ENCODE measurements at places on chromosomes 7 and 10.
A peak's percentile ranks its signal among the peaks of the same experiment; 100 is the strongest.

GRCh38 chr10:122019414-122019975, 30.5 kb downstream of the TACC2 start:
- no peak for DNase-seq

DNA sequence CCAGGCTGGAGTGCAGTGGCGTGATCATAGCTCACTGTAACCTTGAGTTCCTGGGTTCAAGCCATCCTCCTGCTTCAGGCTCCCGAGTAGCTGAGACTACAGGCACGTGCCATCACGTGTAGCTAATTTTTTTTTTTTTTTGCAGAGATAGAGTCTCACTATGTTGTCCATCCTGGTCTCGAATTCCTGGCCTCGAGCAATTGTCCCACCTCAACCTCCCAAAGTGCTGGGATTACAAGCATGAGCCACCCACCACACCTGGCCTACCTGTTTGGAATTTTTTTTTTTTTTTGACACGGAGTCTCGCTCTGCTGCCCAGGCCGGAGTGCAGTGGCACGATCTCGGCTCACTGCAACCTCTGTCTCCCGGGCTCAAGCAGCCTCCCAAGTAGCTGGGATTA, 117.1 kb upstream of the PARD3 start:
- no peak for DNase-seq

GRCh38 chr10:86716466-86716865, 40.0 kb upstream of the BMPR1A start:
- no peak for DNase-seq

GRCh38 chr7:100483722-100484672, at the start of gene NYAP1:
Gene NYAP1 (plus strand): TSS chr7:100483927. CDS start chr7:100485312, 1,385 bp downstream.
- peak; percentile 51 for DNase-seq

DNA sequence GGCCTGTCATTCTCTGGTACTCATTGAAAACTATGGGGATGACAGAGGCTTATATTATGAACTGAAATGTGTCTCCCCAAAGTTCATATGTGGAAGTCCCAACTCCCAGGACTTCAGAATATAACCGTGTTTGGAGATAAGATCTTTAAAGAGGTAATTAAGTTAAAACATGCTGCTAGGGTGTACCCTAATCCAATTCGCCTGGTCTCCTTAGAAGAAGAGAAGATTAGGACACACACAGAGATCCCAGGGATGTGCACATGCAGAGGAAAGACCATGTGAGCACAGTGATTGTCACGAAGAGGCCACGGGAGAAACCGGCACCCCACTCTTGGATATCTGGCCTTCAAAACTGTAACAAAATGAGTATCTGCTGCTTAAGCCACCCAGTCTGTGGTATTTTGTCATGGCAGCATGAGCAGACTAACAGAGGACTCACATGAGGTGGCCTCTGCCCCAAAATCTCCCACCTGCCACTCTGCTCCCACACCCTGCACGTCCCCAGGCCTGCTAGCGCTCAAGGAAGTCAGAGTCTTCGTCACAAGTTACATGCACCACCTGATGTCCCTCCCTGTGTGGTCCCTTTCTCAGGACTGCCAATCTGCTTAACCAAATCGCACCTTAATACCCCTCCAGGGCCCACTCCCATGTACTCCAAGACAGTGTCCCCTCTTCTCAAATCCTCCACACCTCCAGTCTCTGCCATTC, 26.8 kb downstream of the PLAC9 start:
- DNase-seq, result no peak

- DNase-seq, result no peak
Measured at GRCh38 chr7:35714862-35715261, 19.9 kb upstream of the HERPUD2 start.

DNA sequence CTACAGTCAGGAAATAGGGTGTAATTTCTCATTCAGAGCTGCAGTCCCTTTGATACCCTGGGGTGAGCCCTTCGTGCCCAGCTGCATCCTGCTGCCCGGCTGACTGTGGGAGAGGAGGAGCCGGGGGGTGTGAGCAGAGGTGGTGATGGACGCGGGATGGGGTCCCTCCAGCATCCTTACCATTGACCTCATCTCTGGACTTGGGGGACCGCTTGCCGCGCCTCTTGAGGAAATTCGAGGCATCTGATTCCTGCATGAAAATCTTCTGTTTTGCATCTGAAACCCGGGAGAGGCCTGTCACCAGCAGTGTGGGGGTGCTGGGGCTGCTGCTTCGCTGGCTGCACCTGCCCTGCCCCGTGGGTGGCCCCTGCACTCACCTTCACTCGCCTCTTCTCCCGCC, 816 bp downstream of the UCMA start:
- DNase-seq, result no peak

GRCh38 chr10:77428691-77429395, 208.8 kb downstream of the KCNMA1 start:
- DNase-seq, result peak; percentile 60

DNA sequence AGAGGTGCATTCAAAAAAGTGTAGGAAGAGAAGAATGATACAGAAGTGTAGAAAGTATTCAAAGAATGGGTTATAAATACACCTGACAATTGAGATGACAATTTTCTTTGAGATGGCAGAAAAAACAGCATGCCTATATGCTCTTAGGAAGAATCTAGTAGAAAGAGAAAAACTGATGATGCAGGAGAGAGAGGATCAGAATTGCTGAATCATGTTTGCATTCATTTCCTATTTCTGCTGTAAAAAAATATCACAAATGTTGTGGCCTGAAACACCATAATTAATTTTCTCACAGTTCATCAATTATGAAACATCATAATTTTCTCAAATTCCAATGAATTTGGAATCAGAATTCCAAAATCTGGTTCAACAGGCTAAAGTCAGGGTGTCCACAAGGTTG, 9.8 kb upstream of the AKR1C1 start:
- no peak for DNase-seq

DNA sequence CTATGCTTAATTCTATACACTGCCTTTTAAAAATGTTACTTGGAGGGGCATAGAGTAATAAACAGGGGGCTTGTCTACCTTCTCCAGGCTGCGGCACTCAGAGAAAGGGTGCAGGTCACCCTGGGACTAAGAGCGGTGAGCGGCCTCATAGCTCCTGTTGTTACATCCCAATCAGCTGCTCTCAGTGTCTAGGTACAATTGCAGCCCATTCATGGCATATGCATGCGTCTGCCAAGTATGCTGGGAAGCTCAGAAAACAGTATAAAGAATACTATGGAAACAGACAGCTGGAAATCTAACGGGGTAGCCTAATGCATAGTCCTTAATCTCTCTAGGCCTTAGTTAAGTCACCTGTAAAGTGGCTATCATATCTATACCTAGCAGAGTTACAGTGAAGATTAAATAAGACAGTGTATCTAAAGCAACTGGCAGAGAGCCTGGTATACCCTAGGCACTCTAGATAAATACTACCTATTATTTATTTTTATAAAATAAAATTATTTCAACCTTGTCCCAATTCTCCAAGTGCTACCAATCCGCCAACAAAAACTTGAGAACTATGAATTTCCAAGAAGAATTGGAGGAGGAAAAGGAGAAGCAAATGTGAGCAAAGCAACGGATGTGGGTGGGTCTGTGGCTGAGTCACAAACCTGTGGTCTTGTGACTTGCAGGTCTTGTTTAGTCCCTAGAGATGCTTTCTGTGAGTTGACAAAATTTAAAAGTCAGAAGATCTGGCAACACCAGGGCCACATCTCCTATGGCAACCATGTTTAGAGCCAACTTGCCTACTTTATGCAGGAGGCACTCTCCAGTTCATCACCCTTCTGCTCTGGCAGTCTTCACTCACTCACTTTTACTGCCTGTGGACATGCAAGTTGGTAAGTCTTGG, 183.0 kb downstream of the RAPGEF5 start:
- peak; percentile 2 for DNase-seq

DNA sequence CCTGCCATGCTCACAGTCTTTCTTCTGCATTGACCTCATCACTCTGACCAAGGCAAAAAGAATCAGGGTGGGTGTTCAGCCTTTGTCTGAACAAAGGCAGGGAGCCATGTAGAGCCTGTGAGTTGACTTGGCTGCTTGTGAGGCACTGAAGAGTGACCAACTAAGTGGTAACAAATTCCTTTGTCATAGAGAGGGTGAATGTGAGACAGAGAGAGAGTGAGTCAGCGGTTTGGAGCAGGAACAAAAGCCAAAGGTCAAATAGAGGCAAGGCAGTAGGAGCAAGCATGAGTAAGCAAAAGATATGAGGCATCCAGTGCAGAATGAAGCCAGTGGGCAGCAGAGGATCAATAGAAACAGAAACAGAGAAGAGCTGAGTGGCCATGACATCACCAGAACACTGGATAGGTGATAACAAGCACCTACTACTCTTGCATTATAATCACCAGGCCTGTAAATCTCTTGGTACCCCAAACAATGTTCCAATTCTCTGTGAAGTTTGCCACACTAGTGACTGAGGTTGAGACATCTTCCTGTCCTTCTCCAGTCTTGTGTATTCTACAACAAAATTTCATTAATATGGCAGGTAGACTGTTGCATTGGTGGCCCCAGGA, 116.2 kb upstream of the LAMB4 start:
- DNase-seq, result peak; percentile 96

DNA sequence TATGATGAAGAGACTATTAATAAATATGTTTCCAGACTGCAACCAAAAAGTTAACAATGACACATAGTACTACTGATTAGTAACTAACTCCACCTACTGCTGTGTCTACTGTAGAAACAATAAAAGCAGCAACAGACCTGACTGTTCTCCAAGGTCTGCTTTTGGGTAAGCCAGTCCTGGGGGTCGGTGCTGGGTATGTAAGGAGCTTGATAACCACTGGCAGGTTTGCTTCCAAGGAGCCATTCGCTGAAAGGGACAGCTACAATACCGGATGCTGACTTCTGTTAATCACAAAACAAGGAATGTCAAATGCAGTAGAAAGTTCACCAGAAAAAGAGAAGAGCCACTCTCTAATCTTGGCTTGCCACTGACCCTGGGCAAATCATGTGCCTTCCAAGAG, 17.7 kb downstream of the NCOA4 start:
- DNase-seq, result no peak

DNA sequence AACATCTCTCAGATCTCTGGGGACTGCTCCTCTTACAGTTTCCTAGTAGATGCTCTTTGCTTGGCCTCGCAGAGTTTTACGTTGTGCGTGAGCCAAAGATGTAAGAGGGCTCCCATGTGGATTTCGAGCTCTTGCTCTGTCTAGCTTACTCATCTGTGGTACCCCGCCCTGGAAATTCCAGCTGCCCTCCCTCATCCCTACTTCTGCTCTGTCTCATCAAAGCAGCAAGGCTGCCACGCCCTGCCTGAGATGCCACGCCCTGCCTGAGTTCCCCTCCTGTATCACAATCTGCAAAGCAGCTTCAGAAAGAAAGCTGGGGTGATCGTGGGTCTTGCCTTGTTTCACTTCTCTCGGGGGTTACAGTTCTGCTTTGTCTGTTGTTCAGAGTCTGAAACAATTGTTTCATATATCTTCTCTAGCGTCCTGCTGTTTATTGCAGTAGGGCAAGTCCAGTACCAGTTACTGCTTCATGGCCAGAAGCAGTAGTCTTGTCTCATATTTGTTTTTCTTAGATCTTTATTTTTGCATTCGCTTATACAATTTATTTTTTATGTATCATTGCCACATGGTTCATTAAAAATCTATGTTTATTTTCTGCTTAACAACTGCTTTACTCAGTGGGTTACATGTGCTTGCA, 36.1 kb upstream of the CCNY start:
- DNase-seq, result peak; percentile 60

GRCh38 chr10:8602821-8603220, 548.3 kb downstream of the GATA3 start:
- no peak for DNase-seq

- DNase-seq, result no peak
Measured at GRCh38 chr7:40527723-40528122, 392.9 kb downstream of the SUGCT start.

- DNase-seq, result no peak
Measured at GRCh38 chr10:43698156-43698555, 49.5 kb upstream of the ZNF32 start.

DNA sequence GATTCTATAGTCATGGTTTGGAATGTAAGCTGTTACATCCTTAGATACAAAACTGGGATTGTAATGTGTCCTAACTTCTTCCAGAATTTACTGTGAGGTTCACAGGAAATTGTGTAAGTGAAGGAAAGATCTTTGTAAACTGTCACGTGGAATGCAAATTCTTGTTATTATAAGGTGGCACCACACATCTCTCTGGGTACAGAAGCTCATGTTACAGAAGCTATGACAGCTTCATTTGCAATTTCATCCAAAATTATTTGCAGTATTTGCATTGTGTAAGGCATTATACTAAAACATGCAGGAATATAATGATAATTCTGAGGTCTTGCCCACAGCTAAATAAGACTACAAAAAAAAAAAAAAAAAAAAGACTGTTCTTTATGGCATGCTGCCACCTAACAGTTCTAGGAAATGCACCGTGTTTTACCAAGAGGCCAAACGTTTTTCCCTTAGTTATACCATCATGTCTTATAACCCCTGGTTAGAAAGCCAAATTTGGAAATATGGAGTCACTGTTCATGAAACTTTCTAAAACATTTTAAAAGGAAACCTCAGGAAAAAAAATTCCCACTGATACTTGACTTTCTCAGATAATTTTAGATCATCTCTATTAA, 17.6 kb downstream of the MINDY3 start:
- peak; percentile 15 for DNase-seq

- DNase-seq, result no peak
Measured at GRCh38 chr10:45457487-45457886, 83.5 kb downstream of the ALOX5 start.

DNA sequence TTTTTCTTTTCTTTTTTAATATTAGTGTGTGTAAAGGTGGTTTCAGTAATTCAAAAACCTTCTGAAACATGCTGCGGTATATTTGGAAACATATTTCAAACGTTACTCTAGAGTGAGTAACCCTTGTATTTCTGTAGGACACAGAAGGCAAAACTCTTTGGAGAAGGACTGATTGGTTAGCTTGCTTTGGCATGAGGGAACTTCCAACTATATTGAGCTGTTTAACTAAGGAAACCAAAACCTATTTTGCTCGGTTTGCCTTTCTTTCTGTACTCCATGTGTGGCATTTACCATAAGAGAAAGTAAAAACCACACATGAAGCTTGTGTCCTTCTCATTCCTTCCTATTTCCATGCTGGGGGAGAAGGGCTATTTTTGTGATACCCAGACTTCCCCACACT, 149.8 kb downstream of the DYNC1I1 start:
- DNase-seq, result no peak

GRCh38 chr10:93461807-93462178, 20.3 kb downstream of the MYOF start:
- peak; percentile 52 for DNase-seq

DNA sequence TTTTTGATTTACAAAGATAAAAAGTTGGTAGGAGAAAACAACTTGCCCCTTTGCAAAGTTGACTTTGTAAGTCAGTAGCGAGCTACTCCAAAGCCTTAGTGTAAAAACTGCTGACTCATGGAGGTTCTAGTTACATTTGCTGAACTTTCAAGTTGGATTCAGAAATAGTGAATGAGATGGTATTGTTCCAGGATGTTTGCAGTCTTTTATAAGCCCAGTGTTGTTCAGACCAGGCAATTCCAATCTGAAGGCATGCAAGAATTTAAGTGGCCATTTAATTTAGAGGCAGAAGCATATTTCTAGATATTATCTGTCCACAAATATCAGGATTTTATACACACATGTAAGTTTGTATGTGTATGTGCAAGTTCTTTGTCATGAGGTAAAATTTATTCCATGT, 21.6 kb downstream of the TES start:
- DNase-seq, result peak; percentile 27
